Stimulated activated CD4-positive, alpha-beta T cell treated with anti-CD3 and anti-CD28 coated beads, Interleukin-1b, Interleukin-23, amount 100 ng/mL, for 4 hours (primary cell): ENCODE measurements at places on chromosomes 2 and 18.

DNA sequence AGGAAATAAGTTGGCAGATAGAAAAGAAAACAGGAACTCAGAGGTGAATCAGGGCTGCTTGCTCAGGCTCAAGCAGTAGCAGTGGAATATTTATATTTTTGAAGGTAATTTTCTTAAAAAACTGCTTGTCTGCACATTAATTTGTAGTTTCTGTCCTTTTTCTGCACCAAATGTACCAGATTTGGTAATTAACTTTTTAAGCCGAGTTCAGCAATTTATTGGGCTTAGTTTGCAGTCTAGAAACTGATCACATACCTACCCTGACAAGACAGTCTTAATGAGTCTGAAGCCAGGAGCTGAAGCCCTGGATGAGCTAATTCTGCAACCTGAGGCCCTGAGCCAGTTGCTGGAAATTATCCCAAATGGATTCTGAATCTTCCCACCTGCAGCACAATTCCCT is 647.0 kb downstream of the TDRD15 start:
- DNase-seq = no peak

- DNase-seq = no peak
These were observed 1.4 kb downstream of the FAM117B start for GRCh38 chr2:202636213-202636513.

- DNase-seq = no peak
These were observed 1.0 kb upstream of the ZNF532 start for GRCh38 chr18:58863539-58864145.

GRCh38 chr2:10900216-10901109 is 11.3 kb upstream of the KCNF1 start:
- DNase-seq = no peak

GRCh38 chr2:64327510-64328414 is 126.2 kb upstream of the LGALSL start:
- peak; percentile 30 for DNase-seq

DNA sequence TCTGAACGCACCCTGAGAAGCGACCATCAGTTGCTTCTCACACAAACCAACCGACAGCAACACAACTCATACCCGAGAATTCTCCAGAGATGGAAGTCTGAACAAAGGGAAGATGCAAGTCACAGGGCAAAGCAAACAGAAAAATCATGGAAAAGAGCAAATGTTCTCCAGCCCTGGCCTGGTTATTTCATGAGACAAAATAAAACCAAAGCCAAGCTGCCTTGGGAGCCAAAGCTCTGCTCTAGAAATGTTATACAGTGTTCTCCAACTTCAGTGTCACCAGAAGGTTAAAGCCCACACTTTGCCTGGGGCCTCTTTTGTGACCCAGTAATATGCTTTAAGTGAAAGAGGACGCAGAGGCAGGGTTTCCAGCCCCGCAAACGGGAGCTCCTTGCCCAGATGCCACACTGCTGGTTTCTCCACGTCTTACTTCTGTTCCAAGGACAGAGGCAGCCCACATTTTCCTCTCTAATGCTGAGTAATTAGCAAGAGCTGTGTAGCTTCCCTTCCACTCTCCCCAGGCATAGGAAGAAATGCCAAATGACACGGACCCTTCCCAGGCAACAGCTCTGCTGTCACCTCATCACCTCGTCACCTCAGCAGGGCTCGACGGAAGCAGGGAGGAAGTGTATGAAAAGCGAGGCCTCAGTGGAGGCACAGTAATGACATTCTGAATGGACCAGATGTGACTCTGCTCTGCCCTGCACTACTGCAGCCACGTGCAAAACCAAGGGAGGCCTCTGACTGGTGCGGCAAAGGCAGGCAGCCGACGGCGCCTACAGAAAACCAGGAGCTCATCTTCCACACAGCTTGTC is 64.7 kb downstream of the FBXO15 start:
- DNase-seq = no peak

GRCh38 chr2:145524836-145525235 is 1004.9 kb upstream of the ZEB2 start:
- no peak for DNase-seq

GRCh38 chr2:205662206-205662965 is 19.9 kb upstream of the NRP2 start:
- DNase-seq = no peak

GRCh38 chr2:232315049-232315922 is 63.3 kb upstream of the ALPP start:
- peak; percentile 41 for DNase-seq

DNA sequence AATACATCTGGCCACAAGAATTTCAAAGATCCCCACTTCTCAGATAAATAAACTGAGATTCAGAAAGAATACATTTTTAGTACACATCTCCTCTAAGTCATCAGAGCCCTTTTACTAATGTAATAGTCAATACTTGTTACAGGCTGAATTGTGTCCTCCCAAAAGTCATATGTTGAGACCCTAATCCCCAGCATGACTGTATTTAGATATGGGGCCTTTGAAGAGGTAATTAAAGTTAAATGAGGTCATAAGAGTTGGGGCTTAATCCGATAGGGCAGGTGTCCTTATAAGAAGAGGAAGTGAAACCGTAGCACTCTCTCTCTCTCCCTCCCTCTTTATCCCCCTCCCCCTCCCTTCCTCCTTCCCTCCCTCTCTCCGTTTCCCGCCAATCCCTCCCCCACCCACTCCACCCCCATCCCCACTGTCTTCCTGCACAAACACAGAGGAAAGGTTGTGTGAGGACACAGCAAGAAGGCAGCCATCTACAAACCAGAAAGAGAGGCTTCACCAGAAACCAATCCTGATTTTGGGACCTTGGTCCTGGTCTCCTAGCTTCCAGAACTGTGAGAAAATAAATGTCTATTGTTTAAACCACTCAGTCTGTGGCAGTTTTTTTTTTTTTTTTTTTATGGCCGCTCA is 66.6 kb upstream of the ZNF397 start:
- no peak for DNase-seq
